ENCODE measurements at places on chromosomes 13 and 19.
A peak's percentile ranks its signal among the peaks of the same experiment; 100 is the strongest.

DNA sequence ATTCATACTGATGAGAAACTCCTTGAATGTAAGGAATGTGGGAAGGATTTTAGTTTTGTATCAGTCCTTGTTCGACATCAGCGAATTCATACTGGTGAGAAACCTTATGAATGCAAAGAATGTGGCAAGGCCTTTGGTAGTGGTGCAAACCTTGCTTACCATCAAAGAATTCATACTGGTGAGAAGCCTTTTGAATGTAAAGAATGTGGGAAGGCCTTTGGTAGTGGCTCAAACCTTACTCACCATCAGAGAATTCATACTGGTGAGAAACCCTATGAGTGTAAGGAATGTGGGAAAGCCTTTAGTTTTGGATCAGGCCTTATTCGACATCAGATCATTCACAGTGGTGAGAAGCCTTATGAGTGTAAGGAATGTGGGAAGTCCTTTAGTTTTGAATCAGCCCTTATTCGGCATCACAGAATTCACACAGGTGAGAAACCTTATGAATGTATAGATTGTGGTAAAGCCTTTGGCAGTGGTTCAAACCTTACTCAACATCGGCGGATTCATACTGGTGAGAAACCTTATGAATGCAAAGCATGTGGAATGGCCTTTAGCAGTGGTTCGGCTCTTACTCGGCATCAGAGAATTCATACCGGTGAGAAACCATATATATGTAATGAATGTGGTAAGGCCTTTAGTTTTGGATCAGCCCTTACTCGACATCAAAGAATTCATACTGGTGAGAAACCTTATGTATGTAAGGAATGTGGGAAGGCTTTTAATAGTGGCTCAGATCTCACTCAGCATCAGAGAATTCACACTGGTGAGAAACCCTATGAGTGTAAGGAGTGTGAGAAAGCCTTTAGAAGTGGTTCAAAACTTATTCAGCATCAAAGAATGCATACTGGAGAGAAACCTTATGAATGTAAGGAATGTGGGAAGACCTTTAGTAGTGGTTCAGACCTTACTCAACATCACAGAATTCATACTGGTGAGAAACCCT is 26.6 kb downstream of the ZNF345 start:
- no peak for DNase-seq

GRCh38 chr19:14030997-14031718 is 404 bp upstream of the IL27RA start:
- DNase-seq = no peak

DNA sequence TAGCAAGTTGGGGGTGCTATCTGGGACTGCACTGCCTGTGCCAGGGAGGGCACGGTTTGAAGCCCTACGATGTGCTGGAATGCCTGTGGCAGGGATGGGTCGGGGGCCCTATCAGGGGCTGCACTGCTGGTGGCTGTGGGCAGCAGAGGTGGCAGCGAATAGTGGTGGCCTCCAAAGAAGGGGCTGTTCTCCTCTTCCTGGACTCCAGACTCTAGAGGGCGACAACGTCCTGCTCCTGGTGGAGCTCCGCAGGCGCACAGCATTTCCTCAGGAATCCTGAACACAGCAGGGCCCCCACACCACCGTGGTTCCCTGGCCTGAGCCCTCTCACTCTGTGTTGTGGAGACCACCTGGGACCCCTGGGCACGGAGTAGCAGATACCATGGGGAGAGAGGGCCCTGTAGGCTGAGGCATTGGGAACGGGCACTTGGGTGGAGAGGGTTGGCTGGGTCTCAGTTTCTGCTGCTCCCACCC is 145.6 kb downstream of the TNFRSF19 start:
- DNase-seq = no peak

- DNase-seq = no peak
These were observed 68.3 kb upstream of the RXFP2 start for GRCh38 chr13:31670831-31671617.

DNA sequence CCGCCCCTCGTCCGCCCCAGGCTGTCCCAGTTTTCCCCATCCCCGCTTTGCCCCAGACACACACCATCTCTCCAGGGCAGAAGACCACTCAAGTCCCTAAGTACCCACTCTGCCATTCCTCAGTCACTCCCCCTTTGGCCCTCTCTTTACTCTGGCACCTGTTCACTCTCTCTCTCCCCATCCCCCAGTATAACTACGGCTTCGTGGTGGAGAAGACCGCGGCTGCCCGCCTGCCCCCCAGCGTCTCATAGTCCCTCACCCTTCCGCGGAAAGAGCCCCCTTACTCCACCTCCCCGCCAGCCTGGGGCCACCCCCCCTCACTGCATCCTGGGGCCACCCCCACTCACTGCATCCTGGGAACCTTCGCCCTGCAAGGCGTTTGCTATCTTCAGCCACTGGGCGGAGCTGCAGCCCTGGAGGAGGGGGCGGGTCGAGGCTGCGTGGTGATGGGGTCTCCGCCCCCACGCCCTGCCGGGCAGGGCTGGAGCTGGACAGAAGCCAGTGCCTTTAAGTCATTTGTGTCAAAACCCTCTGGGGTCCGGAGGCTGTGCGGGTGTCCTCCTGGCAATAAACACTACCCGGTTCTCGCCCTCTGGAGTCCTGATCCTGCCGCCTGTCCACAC is 5.0 kb downstream of the MVB12A start:
- peak; percentile 59 for DNase-seq

DNA sequence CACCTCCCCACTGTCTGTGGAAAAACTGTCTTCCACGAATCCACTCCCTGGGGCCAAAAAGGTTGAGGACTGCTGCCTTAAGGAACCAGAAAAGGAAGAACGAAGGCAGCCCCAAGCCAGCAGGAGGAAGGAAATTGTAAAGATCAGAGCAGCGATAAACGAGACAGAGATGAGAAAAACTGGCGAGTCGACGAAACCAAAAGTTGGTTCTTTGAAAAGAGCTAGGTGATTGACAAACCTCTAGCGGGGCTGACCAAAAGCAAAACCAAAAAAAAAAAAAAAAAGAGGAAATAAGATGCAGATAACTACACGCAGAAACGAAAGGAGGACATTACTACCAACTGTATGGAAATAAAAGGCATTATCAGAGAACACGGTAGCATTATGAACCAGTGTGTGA is 76.9 kb downstream of the GADD45B start:
- peak; percentile 69 for DNase-seq

GRCh38 chr13:52848455-52849195 is at the start of gene PCDH8:
PCDH8 (minus strand) TSS chr13:52848640; CDS start chr13:52848436, 204 bp downstream.
- no peak for DNase-seq

- no peak for DNase-seq
These were observed 25.2 kb upstream of the FNDC3A start for GRCh38 chr13:48950501-48950875.

GRCh38 chr19:55229145-55229788 is 704 bp upstream of the TMEM86B start:
- no peak for DNase-seq

GRCh38 chr19:11089254-11090013 is at the start of gene LDLR:
LDLR (plus strand) TSS chr19:11089463; CDS start chr19:11089549, 86 bp downstream.
- DNase-seq = peak; percentile 60

DNA sequence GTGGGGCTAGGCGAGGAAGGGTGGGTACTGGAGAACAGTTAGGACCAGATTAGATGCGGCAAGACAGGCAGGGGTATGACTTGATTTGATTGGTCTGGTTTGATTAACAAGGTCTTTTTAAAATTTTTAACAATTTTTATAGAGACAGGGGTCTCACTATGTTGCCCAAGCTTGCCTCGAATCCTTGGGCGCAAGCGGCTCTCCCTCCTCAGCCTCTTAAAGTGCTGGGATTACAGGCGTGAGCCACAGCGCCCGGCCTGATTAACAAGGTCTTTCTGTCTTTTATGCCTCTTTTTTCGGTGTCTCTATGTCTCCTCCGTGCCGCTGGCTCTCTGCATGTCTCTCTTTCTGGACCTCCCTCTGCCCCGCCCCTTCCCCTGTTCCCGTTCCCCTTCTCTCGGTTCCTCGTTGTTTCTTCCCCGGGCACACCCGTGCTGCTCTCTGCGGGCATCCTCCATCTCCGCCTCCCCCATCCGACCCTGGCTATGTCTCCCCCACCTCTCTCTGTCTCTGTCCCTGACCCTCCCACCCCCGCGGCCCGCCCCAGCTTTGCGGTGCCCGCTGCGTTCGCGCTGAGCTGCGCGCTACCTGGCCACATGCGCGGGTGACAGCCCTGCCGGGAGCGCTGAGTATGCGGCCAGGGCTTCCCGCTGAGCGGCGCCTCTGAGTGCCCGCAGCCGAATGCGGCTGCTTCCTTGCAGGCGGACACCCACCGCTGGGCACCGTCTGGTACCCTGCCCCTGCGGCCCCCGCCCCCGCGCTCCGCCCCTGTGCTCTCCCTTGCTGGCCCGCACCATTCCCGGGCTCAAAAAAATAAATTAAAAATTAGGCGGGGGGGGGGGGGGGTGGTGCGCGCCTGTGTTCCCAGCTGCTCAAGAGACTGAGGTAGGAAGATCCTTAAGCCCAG is 8.1 kb upstream of the SDHAF1 start:
- DNase-seq = no peak

DNA sequence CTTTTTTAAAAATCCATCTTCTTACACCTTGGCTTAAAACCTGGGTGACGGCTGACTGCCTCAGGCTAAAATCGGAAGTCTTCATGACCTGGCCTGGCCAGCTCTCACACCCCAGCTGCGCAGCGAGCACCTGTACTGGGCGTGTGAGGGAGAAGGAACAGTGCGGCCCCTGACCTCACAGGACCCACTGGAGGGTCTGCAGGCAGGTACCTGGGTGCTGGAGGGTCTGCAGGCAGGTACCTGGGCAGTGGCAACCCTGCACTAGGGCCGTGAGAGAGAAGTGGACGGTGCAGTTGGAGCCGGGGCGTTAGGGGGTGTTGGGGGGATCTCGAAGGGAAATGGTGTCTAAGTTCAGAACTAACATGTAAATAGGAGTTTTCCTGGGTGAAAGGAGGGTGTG is 144.3 kb downstream of the STK24 start:
- no peak for DNase-seq

GRCh38 chr13:113407531-113408393 is 43.8 kb upstream of the GRTP1 start:
- no peak for DNase-seq

DNA sequence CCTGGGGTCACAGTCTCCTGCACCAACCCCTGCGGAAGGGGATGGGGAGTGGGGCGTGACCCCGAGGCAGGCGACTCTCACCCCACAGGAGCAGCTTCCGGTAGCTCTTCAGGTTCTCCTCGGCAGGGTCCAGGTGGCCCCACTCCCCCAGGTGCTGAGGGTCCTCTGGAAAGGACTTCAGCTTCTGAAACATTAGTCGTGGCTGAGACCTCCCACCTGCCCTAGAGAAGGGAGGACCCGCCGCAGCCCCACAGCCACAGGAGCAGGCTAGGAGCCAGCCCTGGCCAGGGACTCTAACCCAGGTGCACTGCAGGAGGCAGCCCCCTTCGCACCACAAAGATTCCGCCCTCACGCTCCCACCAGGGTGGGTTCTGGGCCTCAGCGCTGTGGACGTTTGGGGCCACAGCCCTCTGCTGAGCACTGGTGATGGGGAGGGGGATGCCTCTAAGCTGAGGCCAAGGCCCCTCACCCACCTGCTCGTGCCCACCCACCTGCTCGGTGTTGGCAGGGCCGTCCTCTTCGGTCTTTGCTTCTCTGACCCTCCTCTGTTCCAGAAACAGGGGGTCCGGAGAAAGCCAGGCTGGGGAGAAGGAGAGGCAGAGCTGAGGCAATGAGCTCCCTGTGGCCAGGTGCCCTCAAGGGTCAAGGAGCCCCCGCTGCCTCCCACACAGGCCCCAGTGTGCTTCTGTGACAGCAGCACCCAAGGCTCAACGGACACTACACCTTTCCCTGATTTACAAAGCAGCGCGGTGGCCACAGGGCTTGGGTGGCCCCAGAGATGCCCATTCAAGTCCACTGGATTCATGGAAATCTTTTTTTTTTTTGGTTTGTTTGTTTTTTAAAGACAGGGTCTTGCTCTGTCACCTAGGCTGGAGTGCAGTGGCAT is 11.0 kb downstream of the ZSCAN18 start:
- no peak for DNase-seq

GRCh38 chr13:111288276-111288675 is 32.2 kb upstream of the TEX29 start:
- DNase-seq = no peak

DNA sequence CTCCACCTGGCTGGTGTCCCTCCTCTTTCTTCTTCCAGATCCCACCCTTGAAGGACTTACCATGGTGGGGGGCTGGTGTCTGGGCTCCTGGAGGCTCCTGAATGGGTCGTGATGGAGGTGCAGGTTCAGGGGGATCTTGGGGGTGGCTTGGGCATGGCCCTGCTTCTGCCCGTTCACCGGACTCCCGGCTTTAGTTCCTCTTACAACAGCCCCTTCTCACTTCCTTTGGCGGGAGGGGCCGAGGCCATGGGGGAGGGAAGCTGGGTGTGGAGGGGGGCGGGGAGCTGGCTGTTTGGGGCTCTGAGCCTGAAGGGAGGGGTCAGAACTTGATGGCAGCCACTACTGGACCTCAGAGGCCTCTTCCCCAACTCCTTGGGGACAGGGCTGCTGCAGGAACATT is at the start of gene MYO1F:
Gene MYO1F, minus strand, starts transcription at position 196 of the 400 bp plus-strand sequence. Its CDS starts 133 bp downstream, at position 63.
- no peak for DNase-seq

DNA sequence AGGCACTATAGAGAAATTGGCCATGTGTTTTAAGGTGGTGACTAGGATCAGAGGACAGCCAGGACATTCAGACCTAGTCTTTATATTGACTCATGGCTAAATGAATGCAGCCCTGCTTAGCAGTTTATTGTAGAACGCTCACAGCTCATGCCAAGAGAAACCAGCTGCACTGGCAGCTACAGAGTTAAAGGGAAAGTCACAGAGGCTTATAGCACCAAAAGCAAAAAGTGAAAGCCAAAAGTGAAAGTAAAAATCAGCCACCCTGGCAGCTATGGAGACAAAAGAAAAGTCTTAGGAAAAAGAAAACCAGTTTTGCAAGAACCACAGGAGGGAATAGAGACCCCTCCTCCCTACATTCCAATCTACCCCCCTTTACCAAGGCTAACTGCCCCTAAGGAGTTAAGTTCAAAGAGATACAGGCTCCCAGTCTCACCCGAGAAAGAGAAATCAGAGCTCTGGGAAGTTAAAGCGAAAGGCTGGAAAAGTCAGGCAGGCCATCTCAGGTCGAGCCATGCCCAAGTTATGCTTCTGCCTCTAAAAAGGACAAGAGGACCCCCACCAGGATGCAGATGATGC is 99.0 kb downstream of the ZNF429 start:
- DNase-seq = no peak

DNA sequence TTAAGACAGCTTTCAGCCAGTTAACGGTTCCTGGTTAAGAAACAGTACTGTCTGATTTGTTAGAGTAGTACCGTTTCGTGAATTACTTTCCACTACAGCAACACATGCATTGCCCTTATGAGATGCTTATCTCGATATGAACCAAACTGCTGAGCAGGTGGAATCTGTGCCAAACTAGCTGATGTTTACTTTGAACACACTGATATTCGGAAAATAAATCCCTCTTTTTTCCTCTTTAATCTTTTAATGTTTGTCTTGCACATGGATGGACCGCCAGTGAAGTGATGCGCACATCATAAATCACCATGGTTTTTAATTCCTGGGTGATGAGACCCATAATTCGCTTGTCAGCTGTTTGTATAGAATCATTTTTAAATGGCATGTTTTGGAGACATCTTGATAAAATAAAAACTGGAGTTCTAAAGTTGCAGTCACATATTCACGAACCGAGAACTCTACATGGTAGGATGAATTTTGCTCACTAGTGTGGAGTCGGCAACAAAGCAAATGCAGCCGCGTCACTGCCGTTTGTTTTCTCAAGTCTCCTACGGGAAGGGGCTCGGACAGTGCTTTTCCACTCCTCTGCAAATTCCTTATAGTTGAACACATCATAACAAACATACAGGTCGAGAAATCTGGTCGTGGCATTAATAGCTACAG is 1.1 kb downstream of the GJA3 start:
- DNase-seq = no peak
